Bronchus fibroblast of lung (primary cell): ENCODE measurements at places on chromosomes 11 and 22. TPM values are rescaled to one million over a fixed set of nuclear protein-coding genes. Genes with fewer than 3 reads are reported as not detected.

Gene GRM5
- total RNA-seq: under 0.01 TPM in 1 of 2 replicates, not detected in the other

Gene FXYD6
- total RNA-seq: 22.5 and 27.8 TPM in 2 replicates

Gene ARRB1
- total RNA-seq: 4.5 and 5.2 TPM in 2 replicates

Gene OR10A2
- total RNA-seq: not detected in 2 replicates

Gene OR6A2
- total RNA-seq: not detected in 2 replicates

Gene KCNJ11
- total RNA-seq: under 0.01 TPM in 2 replicates

Gene UBTFL1
- not detected in 2 replicates for total RNA-seq

Gene CCDC116
- not detected in 2 replicates for total RNA-seq

Gene OR52E8
- not detected in 2 replicates for total RNA-seq

Gene TREH
- total RNA-seq: not detected in 2 replicates

Gene ZDHHC8
- total RNA-seq: 20.8 and 24.5 TPM in 2 replicates

Gene ISX
- total RNA-seq: not detected in 2 replicates

Gene NXPE4
- total RNA-seq: not detected in 2 replicates

Gene OR5AL1
- not detected in 2 replicates for total RNA-seq

Gene SERPINH1
- 1,106 and 1,122 TPM in 2 replicates for total RNA-seq

Gene PTS
- 28.2 and 43.5 TPM in 2 replicates for total RNA-seq

Gene MISFA
- 0.34 TPM in 1 of 2 replicates, not detected in the other for total RNA-seq

Gene EIF4ENIF1
- total RNA-seq: 6.2 and 8.4 TPM in 2 replicates

Gene TMPRSS4
- total RNA-seq: not detected in 2 replicates

Gene INSC
- 2.8 and 3.5 TPM in 2 replicates for total RNA-seq

Gene NPTXR
- 0.59 and 0.84 TPM in 2 replicates for total RNA-seq

Gene SELENOM
- total RNA-seq: 179 and 192 TPM in 2 replicates

Gene ACR
- not detected in 2 replicates for total RNA-seq

Gene ALDH3B2
- not detected in 2 replicates for total RNA-seq

Gene SPON1
- total RNA-seq: 0.17 and 0.45 TPM in 2 replicates

Gene SLC43A1
- total RNA-seq: 17.1 and 18.8 TPM in 2 replicates

Gene GGT5
- total RNA-seq: 10.3 and 10.6 TPM in 2 replicates

Gene MPZL3
- 0.30 and 0.34 TPM in 2 replicates for total RNA-seq

Gene CYTH4
- 0.15 and 0.17 TPM in 2 replicates for total RNA-seq

Gene RAD9A
- 8.6 and 9.6 TPM in 2 replicates for total RNA-seq

Gene IL10RA
- total RNA-seq: not detected in 2 replicates

Gene IL17REL
- total RNA-seq: not detected in 2 replicates

Gene TRIM29
- not detected in 2 replicates for total RNA-seq

Gene XRRA1
- total RNA-seq: 9.1 and 11.8 TPM in 2 replicates

Gene FGF3
- total RNA-seq: not detected in 2 replicates

Gene OR4S1
- not detected in 2 replicates for total RNA-seq

Gene PGA4
- 0.17 TPM in 1 of 2 replicates, not detected in the other for total RNA-seq

Gene FOSL1
- total RNA-seq: 108 and 111 TPM in 2 replicates

Gene TRIM49
- total RNA-seq: not detected in 2 replicates

Gene NLRP14
- total RNA-seq: not detected in 2 replicates

Gene ADAMTS15
- 5.5 TPM in 2 replicates for total RNA-seq

Gene HBE1
- 0.89 TPM in 1 of 2 replicates, not detected in the other for total RNA-seq

Gene NRXN2
- 0.67 and 0.89 TPM in 2 replicates for total RNA-seq
